NCI-H1694 (cell line): ENCODE measurements at places on chromosomes 6 and 20.
A peak's percentile ranks its signal among the peaks of the same experiment; 100 is the strongest.

DNA sequence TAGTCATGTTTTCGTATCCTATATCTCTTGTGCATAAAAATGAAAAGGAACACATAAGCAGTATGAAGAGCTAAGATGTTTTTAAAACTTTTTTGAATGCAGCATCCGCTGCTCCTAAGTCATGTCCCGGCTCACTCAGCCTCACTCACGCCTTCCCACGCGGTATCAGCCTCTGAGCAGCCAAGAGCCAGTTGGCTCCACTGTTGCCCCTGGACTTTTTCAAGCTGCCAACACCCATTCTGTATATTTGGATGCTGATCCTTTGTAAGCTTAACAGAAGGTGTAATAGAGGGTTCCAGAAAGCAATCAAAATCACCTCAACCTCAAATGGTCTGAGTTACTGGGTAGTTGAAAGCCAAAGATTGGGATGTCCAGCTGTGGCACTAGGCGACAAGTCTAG, 139.3 kb downstream of the TTLL2 start:
- DNase-seq, result no peak

- DNase-seq, result no peak
These were observed 55.7 kb upstream of the BMP5 start for GRCh38 chr6:55931101-55931500.

DNA sequence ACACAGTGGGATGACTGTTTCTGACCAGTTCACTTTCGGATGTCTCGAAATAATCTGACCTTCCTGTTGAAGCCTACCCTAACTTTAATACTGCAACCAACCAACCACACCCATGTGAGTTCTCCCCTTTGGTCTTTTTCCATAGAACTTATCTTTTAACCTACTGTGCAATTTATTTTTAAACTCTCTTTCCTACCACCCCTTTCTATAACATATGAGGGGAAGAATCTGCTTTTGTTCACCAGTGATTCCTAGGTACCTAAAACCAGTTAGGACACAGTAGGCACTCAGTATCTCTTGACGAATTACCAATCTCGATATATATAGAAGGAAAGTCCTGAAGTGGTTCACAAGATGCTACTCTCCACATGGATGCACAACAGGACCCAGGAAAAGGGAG, 7.0 kb downstream of the COX7A2 start:
- no peak for DNase-seq

DNA sequence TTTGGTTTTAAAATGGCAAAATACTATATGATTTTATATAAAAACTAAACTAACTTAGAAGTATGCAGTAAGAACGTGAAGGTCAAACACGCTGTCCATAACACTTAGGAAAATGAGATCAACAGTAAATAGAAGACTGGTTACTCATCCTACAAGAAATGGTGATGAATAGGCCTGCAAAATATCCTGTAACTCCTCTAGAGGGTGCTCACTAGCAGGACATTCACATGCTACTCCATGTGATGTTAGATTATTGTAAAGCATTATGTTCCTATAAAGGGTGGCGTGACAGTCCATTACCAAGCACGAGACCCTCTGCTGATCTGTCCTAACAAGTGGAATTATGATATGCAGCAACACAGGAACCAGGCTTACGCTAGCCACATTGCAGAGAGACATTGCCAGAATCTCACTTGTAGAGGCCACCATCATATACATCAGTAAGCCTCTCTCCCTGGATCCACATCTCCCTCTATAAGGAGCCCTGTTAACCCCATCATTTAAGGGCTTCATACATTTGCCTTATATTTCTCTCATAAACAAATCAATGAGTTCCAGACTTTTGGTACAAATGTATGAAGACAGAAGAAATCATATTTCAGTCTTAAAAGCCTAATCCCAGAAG, 18.0 kb upstream of the DEFB129 start:
- peak; percentile 11 for DNase-seq

- no peak for DNase-seq
These were observed 40.6 kb downstream of the MTFR2 start for GRCh38 chr6:136209496-136209895.

GRCh38 chr20:3135507-3136070, 24.1 kb downstream of the FASTKD5 start:
- DNase-seq, result no peak

GRCh38 chr6:165511807-165512206, 151.2 kb downstream of the PDE10A start:
- DNase-seq, result no peak
